ENCODE measurements at places on chromosomes 12 and 14. TPM values are rescaled to one million over a fixed set of nuclear protein-coding genes. Genes with fewer than 3 reads are reported as not detected.

GRCh38 chr12:51065530-51065929, 17.4 kb downstream of the LETMD1 start:
- no peak overlapping the region for H3K27ac ChIP-seq
- no peak overlapping the region for H3K4me3 ChIP-seq
- no peaks in the 10 kb centered on the region for H3K27me3 ChIP-seq
- no peak for DNase-seq
- no peaks in the 10 kb centered on the region for H3K4me1 ChIP-seq

Gene HNRNPA1
- 2,738 TPM for total RNA-seq

DNA sequence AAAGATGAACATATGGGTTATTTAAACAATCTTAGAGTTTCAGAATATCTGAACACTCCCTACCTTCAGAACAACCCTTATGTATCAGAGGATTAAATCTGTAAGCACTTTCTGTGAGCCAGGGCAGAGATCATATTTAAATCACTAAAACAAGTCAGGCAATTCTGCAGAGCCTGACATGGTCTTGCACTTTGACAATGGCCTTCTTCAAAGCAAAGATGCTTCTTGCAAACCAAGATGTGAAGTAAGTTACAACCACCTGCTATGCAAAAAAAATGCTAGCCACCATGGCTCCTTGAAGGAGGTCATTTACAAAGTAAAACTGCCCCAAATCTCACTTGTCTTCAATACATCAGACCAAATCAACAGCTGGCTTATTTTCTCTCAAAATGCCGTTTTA, 3.2 kb downstream of the PPP1CC start:
- H3K4me3 ChIP-seq, result no peak overlapping the region
- no peak overlapping the region for H3K27ac ChIP-seq
- no peak for DNase-seq
- H3K36me3 ChIP-seq, result no peaks in the 10 kb centered on the region

DNA sequence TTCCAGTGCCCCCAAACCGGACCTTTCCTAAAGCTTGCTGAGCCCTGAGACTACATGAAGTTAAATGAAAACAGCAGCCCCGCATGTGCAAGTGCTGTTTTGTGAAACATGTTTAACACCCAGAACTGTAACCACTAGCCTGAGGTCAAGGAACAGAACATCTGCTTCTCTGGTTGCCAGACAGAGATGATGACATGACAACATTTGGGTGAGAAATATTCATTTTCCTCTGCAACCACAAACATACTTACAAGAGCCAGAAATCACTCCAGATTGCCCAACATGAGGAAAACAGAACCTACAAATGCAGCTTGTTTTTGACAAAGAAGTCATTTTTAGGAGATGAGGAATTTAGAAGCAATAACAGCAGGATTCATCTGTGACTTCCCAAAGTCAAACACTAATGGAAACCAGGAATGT, 110.4 kb downstream of the BCAT1 start:
- peaks cover 56% of the 10 kb centered on the region for H3K36me3 ChIP-seq
- H3K4me1 ChIP-seq, result no peaks in the 10 kb centered on the region
- no peak for DNase-seq

DNA sequence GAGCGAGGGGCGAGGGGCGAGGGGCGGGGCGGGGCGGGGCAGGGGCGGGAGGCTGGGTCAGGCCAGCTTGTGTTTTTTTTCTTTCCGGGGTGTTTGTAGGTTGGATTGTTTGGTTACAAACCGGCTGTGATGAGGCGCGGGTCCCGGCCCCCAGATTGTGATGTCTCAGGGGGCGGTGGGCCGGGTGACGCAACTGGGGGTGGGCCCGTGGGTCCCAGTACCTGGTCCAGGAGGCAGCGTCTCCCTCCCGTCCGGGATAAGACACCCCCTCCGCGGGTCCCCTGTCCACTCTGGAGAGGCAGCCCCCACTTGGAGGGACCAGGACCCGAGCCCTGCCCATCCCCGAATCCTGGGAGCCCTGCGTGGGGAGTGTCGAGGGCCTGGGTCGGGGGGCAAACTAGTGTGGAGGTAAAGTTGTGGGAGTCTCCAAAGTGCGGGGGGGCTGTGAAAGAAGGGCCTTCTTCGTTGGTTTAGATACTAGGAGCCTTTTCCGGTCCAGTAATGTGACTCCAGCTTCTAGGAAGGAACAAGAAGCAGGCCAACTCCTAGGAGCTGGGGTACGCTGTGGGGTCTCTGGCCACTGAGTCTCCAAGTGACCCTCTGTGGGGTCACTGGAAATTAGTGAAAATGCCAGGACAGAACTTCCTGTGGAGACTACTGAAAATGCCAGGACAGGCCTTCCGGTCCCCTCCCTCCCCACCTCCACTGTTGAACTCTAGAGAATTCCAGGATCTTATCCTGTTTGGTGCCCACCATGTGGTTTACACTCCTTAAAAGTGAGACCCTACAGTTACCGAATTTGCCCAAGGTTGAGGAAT, 579 bp upstream of the CLMN start:
- no peaks in the 10 kb centered on the region for H3K27me3 ChIP-seq
- no peak overlapping the region for H3K27ac ChIP-seq
- no peak for DNase-seq
- no peaks in the 10 kb centered on the region for H3K36me3 ChIP-seq

- no peaks in the 10 kb centered on the region for H3K36me3 ChIP-seq
- H3K27ac ChIP-seq, result no peak overlapping the region
- H3K27me3 ChIP-seq, result no peaks in the 10 kb centered on the region
- no peak overlapping the region for H3K4me3 ChIP-seq
- no peak for DNase-seq
- no peaks in the 10 kb centered on the region for H3K4me1 ChIP-seq
These were observed 41.5 kb downstream of the IGF1 start for GRCh38 chr12:102438827-102439210.

Gene CLEC6A
- not detected for total RNA-seq

DNA sequence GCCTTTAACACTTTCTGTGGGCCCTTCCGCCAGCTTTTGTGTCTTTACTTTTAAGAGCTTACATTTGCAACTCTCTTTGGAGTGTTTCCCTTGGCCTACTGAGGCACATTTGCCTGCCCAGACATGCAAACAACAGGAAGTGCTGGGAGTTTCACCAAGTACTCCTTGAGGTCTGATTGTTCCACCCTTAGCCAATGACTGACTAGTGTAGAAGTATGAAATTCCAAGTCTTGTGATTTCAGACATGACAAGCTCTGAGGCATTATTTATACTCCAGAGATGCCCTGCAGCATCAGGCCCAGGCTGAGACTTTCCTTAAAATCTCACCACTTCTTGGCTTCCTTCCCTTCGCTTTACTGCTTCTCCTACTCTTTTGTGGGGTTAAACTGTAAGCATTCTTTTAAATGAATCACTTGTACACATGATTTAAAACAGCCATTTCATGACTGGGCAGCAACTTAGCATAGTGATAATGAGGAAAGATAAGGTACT, 174.1 kb downstream of the SLC6A15 start:
- no peak overlapping the region for H3K4me3 ChIP-seq
- no peaks in the 10 kb centered on the region for H3K4me1 ChIP-seq
- H3K36me3 ChIP-seq, result no peaks in the 10 kb centered on the region
- no peak for DNase-seq

Gene SLC6A15
- total RNA-seq, result 38.1 TPM

- no peaks in the 10 kb centered on the region for H3K36me3 ChIP-seq
- H3K27me3 ChIP-seq, result no peaks in the 10 kb centered on the region
- H3K27ac ChIP-seq, result no peak overlapping the region
These were observed 224.3 kb downstream of the ITPR2 start for GRCh38 chr12:26608706-26609105.

DNA sequence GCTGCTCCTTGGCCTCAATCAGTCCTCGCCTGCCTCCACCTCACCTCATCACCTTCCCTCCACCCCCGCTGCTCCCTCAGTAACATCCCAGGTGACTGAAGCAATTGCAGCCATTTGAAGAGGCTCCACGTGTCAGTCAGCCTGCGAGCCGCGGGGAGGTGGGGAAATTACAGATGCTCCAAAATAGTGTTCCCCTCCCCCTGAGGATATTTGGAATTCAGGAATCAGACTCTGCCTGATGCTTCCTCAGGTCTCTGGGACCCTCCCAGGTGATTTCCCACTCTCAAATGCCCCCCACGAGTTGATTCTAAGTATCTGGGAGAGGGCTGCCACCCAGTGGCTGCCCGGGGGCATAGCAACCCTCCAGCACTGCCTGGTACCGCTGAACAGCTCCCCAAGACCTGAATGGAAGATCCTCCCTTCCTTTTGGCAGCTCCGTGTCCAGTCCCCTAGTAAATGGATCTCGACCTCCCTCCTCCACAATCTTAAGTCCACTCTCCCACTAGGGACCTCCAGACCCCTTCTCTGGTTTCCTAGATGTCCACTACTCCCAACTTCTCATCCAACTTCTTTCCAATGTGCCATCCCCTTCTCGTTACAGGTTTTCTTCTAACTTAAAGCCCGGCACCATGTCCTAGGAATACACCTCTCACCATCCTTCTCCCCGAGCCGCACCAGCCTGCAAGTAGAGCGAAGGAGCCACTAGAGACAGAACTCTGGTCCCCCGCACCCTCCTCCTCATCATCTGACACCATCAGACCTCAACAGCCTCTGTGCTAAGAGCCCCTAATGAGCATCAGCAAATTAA, 1.4 kb upstream of the ASIC1 start:
- H3K36me3 ChIP-seq, result no peaks in the 10 kb centered on the region
- peak overlapping the region; percentile 17 for H3K4me3 ChIP-seq

DNA sequence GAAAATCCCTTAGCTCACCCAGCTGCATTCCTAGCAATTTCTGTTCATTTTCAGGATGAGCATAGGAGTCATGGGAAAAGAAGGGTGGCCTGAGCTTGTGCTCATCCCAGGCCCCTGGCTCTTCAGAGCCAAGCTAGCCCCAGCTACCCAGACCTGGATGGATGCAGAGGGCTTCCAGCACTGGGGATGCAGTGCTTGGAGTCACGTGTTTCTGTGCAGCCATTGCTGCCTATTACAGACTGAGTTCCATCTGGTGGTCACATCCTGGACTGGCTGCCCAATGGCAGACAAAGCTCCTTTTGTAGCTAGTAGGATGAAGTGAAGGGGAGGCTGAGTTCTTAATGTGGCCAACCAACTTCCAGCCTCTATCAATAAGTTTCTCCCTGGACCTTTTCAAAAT, 54.2 kb upstream of the JDP2 start:
- no peaks in the 10 kb centered on the region for H3K27me3 ChIP-seq
- no peak overlapping the region for H3K4me3 ChIP-seq
- no peaks in the 10 kb centered on the region for H3K36me3 ChIP-seq
- DNase-seq, result no peak

- H3K4me1 ChIP-seq, result no peaks in the 10 kb centered on the region
- no peak for DNase-seq
- H3K27ac ChIP-seq, result no peak overlapping the region
These were observed 13.7 kb upstream of the ALX1 start for GRCh38 chr12:85266356-85266755.

DNA sequence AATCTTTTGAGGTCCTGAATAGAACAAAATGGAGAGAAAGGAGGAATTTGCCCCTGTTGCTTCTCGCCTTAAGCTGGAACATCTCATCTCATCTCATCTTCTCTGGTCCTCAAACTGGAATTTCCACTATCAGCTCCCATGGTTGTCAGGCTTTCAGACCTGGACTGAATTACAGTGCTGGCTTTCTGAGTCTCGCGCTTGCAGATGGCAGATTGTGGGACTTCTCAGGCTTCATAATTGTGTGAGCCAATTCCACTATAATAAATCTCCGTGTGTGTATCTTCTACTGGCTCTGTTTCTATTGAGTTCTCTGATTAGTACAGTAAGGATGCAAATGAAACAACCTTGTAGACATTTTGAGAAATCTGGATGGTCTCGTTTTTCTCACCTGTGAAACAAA, 199.0 kb downstream of the TMEM117 start:
- H3K4me3 ChIP-seq, result no peak overlapping the region
- H3K27me3 ChIP-seq, result no peaks in the 10 kb centered on the region
- no peaks in the 10 kb centered on the region for H3K4me1 ChIP-seq
- no peak overlapping the region for H3K27ac ChIP-seq

GRCh38 chr12:101829639-101830366, 956 bp downstream of the GNPTAB start:
- H3K4me3 ChIP-seq, result peak overlapping the region; percentile 85
- H3K4me1 ChIP-seq, result peaks cover 3% of the 10 kb centered on the region
- DNase-seq, result no peak
- no peaks in the 10 kb centered on the region for H3K36me3 ChIP-seq
- H3K27me3 ChIP-seq, result no peaks in the 10 kb centered on the region

Gene HOXC11
- not detected for total RNA-seq

GRCh38 chr12:25152055-25152454, 42.9 kb downstream of the DNAI7 start:
- H3K4me3 ChIP-seq, result no peak overlapping the region
- DNase-seq, result no peak
- no peaks in the 10 kb centered on the region for H3K27me3 ChIP-seq
- H3K27ac ChIP-seq, result no peak overlapping the region
- no peaks in the 10 kb centered on the region for H3K36me3 ChIP-seq

DNA sequence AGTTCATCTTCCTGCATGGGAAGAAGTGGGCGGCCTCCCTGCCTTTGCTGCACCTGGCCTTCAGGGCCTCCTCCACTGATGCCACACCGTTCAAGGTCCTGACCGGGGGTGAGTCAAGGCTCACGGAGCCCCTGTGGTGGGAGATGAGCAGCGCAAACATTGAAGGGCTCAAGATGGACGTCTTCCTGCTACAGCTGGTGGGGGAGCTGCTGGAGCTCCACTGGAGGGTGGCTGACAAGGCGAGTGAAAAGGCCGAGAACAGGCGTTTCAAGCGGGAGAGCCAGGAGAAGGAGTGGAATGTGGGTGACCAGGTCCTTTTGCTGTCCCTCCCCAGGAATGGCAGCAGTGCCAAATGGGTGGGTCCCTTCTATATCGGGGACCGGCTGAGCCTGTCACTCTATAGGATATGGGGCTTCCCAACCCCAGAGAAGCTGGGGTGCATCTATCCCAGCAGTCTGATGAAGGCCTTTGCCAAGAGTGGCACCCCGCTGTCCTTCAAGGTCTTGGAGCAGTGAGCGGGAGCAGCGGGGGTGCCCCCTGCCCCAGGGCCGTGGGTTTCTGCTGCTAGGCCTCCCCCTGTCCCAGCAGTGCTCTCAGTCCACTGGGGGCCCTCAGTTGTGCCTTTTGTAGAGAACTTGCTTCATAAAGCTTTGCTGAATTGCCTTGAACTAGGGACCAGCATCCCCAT, 12.4 kb downstream of the CBLN3 start:
- peaks cover 8% of the 10 kb centered on the region for H3K36me3 ChIP-seq
- DNase-seq, result no peak
- H3K27me3 ChIP-seq, result peaks cover 3% of the 10 kb centered on the region
- no peak overlapping the region for H3K4me3 ChIP-seq

DNA sequence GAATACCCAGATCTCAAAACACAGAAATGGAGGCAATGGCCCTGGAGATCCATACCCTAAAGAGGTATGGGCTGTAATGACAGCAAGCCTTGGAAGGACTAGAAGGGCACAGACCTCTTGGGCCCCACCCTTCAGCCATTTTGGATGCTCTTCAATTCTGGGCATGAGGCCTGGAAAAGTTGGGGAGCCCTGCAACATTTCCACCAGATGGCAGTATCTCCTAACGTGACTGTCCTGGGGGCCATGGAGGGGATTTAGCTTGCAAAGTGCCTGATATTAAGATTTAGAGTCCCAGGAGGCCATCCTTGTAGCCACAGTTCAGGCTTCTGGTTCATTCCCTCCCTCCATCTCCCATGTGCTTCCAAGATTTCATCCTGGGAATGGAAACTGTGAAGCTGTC, 30.2 kb downstream of the KCNA5 start:
- DNase-seq, result peak; percentile 59
- no peaks in the 10 kb centered on the region for H3K4me1 ChIP-seq
- H3K4me3 ChIP-seq, result no peak overlapping the region
- H3K36me3 ChIP-seq, result no peaks in the 10 kb centered on the region
- H3K27ac ChIP-seq, result no peak overlapping the region

Gene VPS29
- 62.5 TPM for total RNA-seq

GRCh38 chr14:91047174-91047753, 13.2 kb downstream of the RPS6KA5 start:
- no peak overlapping the region for H3K4me3 ChIP-seq
- H3K4me1 ChIP-seq, result no peaks in the 10 kb centered on the region
- H3K27me3 ChIP-seq, result no peaks in the 10 kb centered on the region

Gene TRIM9
- total RNA-seq, result 5.4 TPM

- no peaks in the 10 kb centered on the region for H3K4me1 ChIP-seq
- H3K27ac ChIP-seq, result no peak overlapping the region
- no peaks in the 10 kb centered on the region for H3K27me3 ChIP-seq
These were observed 23.1 kb downstream of the ANG start for GRCh38 chr14:20711685-20712084.
